ENCODE measurements at places on chromosomes 4 and X.

DNA sequence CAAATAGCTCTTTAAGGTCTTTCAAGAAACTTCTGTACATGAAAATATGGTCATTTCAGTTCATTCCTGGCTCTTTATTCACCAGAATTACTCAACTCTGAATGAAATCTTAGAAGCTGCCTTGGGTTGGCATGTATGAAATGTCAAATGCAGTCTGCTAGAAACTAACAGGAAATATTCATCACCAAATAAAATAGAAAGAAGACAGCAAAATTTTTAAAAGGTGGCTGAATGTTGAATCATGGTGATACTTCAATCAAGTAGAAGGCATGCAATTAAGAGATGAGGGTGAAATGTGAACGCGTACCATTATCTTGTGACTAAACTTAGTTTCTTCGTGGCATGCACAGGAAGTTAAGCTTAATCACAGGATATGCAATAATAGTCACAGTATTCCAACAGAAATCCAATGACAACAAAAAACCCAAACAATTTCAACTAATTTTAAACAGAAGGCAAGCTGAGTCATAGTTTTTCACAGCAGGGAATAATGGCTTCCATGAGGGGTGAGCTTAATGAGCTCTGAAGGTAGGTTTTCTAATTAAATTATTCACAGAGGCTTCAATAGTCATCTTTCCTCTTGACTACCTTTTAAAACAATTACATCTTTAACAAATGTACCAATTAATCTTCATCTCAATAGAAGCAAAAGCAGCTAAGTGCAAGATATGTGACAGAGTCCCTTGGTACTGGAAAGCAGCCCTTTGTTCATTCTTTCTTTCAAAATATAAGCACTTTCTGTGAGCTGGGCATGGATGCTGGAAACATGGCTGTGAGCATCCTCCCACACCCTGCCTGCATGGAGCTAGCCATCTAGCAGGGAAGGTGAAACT, 44.5 kb downstream of the SCFD2 start:
- DNase-seq: no peak

GRCh38 chr4:95693594-95693993, 144.8 kb upstream of the UNC5C start:
- DNase-seq: peak; percentile 30

GRCh38 chrX:124726881-124727280, 380.5 kb downstream of the SH2D1A start:
- DNase-seq: no peak

GRCh38 chrX:14095702-14096101, 66.0 kb upstream of the GEMIN8 start:
- DNase-seq: peak; percentile 7

GRCh38 chr4:28354880-28355656, 1494.4 kb downstream of the STIM2 start:
- DNase-seq: no peak

DNA sequence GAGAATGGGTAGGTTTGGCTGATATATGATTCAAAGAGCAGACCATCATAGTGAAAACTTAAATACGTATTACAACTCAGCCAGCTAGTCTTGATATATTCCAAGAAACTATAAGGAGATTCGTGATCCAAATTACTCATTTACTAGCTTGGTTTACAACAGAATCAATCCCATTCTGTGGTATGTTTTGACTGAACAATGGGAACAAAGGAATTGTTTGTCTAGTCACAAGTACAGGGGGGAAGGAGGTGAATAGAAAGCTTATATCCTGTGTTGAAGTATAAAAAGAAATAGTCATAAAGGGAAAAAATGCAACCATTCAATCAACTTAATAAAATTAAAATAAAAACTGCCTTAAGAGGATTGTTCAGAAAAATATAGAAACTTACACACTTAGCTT, 17.0 kb downstream of the C4orf54 start:
- no peak for DNase-seq

DNA sequence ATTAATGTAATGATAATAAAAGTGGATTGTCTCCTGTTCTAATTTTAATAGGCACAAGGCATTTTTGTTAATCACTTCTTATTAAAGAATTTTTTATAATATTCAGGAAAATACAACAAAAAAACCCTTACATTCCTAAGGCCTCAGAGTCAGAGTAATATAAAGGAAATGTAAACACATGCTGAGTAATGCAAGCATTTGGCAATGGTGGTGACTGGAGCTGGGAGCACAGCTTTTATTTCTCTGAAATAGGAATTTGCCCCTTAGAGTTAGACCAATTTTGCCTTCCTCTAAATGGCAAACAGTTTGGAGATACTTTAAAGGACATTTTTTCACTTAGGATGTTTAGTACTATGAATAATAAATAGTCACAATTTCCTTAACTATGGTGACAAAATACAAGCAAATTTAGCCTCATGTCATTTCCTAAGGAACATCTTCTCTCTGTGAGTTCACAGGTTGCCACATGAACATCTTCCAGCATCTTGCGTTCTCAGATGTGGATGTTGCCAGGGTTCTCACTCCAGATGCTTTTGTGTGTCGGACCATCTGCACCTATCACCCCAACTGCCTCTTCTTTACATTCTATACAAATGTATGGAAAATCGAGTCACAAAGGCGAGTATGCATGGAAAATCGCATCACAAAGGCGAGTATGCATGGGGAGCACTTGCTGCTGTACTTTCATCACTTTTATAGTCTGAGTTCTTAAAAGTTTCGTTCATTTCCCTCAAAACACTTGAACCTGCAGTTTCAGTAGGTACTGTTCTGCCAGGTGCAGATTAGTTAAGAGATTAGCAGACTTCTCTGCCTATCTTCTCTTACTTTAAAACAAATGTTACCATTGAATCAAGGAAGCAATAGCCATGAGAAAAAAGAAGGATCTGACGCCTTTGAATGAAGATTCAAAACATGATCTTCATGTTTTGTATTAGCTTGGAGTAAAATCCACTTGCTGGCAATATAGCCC, 15.9 kb upstream of the F11 start:
- no peak for DNase-seq

DNA sequence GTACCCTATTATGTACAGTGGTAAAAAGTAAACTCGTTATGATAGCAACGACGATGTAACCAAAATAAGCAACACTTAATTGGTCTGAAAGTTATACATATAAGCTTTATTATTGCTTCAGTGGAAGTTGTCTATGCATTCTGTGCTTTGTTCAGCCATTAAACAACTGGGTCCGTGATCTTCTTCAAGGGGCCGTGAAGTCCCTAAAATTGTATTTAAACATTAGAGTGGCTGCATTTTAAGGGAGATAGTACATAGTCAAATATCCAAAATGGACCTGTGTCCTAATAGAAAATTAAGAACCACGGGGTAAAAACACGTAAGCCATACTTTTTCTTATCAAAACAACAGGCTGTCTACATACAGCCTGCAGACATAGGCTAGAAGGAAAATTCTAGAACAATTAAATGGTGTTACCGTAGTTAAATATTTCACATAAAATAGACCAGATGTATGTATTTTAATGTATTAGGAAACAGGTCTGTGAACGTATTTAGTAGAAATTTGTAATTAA, 2.1 kb downstream of the GUCY1A1 start:
- no peak for DNase-seq

GRCh38 chrX:72114306-72114705, 17.4 kb downstream of the RTL5 start:
- no peak for DNase-seq

GRCh38 chr4:38141808-38142500, 181.8 kb downstream of the PTTG2 start:
- DNase-seq: peak; percentile 12

- DNase-seq: no peak
Measured at GRCh38 chr4:86416081-86416480, 56.2 kb upstream of the MAPK10 start.

GRCh38 chrX:44174061-44174460, 169.4 kb downstream of the EFHC2 start:
- DNase-seq: no peak

- DNase-seq: no peak
Measured at GRCh38 chrX:102739657-102740056, 19.1 kb downstream of the GPRASP3 start.

Measured in ACHN (cell line).